ENCODE measurements at places on chromosomes 2 and 18.

DNA sequence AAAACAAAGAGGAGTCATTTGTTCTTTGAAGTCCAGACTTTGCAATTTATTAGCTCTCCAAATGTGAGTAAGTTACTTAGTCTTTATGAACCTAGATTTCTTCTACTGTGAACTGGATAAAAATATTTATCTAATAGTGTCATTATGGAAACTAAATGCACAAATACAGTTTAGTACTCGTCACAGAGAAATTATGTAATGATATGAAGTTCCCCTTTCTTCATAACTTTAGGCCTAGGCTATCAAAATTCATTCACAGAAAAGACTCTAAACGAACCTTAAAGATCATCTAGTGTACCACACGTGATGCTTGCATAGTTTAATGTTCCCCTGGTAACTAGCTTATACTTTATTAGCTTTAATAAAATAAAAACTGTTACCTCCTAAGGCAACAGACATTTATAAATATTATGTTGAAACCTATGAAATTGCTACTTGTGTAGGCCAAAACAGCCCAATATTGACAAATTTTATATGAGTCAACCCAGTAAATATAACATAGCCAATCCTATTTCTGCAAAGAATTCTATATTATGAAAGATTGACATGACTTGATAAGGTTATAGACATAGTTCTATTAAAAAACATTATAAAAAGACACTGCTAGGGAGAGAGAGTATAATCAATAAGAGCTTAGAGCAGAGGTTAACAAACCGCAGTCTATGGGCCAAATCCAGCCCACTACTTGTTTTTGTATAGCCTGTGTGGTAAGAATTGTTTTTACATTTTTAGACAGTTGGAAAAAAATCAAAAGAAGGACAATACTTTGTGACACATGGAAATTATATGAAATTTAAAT, 44.9 kb upstream of the ITPRID2 start:
- DNase-seq, result no peak

GRCh38 chr2:238431456-238431855, 4.7 kb downstream of the ASB1 start:
- DNase-seq, result no peak

- DNase-seq, result no peak
Observed at GRCh38 chr2:39881494-39881893, 102.4 kb upstream of the THUMPD2 start.

DNA sequence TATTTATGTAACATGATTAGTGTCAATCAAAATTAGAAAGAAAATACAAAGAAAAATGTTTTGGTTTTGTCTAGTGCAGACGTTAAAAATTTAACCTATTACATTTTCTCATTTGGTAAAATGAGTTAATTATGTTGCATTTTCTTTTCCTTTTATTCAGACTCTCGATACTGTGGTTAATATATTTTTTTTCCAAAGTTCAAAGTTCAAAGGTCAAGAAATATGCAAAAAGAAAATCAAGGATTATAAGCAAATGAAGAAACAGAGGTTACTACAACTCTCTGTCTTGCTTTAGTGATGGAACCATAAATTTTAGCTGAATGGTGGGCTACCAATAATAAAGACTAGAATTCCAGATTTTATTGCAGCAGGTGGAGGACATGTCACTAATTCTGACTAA, 133.3 kb upstream of the TFPI start:
- DNase-seq, result no peak

- no peak for DNase-seq
Observed at GRCh38 chr2:3512086-3512485, 7.2 kb downstream of the ADI1 start.

- peak; percentile 58 for DNase-seq
Observed at GRCh38 chr2:240226672-240227537, 86.4 kb upstream of the OTOS start.

DNA sequence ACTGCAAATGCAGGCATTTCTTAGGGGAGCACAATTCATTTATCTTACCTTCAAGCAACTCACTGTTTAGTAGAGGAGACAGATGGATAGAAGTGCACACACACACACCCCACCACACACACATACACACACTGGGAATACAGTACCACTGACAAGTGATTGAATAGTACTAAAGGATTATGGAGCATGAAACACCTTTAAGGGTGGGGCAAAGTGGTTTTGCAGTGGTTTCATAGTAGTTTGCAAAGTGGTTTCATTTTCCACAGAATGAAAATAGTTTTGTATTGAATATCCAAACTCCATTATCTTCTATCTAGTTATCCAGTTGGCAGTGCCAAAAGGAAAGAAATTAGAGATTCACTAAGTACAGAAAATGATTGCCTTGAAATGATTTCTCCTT, 18.9 kb downstream of the KIF5C start:
- no peak for DNase-seq

DNA sequence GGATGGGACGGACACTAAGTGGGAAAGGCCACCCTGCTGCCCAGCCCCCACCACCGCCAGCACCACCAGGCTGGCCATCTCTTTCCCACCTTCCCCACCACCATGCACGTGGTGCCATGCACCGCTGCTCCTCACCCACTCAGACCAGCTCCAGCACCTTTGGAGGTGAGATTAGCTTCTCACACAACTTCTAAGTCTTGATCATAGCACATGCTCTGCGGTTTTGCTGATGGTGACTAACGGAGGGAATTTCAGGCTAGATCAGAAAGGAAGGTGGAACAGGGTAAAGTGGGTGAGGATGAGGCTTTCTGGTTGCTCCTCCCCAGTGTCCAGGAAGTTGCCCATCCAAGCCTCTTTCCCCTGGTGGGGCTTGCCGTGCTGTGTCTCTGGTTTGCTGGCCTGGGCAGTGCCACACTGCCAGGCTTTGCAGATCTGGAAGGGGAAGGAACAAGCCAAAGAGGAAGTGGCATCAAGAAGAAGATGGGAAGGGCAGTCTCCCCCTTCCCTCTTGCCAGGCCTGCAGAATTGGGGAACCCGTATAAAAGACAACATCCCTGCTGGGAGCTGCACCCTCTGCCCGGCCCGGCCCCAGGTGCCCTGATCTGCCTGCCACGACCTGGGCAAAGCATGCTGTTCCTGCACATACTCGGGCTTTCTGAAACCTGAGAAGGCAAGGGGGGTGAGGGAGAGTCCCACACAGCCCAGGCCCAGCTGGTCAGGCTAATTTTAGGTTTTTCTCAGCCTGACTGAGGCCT, 44.3 kb upstream of the CAB39 start:
- DNase-seq, result peak; percentile 78

- no peak for DNase-seq
Observed at GRCh38 chr18:76463872-76464271, 31.2 kb downstream of the ZNF516 start.

DNA sequence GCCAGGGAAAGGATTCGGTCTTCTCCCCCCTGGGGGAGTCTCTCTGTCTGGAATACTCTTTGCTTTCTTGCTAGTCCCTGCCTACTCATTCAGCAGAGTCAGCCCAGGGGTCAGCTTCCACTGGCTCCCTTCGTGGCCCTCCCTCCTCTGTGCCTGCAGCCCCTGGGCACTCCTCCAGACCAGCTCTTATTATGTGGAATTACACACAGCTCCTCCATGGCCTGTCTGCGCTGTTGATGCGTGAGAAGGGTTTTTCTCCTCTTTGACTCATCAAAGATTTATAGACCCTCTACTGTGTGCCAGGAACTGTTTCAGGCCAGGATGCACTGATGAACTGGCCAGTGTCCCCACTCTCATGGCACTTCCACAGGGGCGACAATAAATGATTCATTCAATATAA, 44.4 kb downstream of the ST8SIA5 start:
- DNase-seq, result no peak

DNA sequence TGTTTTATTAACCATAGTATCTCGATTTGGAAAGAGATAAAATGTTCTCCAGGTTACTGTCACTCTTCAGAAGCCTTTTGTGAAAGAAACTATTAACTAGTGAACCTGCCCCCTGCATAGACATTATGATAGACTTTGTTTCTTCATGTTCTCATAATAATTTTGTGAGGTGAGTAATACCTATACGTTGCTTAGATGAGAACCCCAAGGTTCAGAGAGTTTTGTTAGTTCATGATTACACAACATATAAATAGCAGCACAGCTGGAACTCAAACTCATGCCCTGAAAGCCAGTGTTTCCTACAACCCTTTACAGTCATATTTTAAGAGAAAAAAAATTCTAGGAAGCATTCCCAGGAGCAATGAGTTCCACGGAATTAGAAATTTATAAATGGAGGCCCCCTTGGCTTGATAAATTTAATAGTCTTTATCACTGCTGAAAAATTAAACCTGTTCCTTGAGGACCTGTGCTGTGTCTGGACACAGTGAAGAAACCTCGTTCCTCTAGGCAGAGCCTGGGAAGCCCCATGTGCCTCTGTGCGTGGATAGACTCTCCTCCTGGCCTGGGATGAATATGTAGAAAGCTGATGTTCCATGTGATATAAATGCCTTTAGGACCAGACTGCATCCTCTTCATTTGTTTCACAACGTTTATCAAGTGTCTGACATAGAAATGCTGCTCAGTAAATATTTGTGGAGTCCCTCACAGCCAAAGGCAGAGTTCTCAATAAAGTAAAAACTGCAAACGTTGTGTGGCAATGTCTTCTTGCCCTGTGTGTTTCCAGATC, 1257.0 kb upstream of the GYPC start:
- no peak for DNase-seq

GRCh38 chr2:11697103-11697871, 27.3 kb upstream of the NTSR2 start:
- no peak for DNase-seq

DNA sequence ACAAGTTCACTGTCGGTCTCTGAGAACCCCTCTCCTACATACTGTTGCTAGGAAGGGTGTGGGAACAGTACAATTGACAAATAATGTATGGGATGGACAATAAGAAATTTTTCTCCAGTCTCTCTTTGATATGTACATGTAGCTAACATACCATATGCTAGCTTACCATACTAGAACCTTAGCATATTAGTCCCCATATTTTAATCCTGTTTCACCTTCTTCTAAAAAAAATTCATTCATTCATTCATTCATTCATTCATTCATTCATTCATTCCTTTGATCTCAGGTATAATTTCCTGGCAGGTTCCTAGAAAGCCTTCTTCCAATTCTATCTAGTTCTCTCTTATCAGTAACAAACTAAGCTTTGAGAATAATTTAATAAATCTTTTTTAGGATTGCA, 62.2 kb downstream of the TTC21B start:
- DNase-seq, result no peak

DNA sequence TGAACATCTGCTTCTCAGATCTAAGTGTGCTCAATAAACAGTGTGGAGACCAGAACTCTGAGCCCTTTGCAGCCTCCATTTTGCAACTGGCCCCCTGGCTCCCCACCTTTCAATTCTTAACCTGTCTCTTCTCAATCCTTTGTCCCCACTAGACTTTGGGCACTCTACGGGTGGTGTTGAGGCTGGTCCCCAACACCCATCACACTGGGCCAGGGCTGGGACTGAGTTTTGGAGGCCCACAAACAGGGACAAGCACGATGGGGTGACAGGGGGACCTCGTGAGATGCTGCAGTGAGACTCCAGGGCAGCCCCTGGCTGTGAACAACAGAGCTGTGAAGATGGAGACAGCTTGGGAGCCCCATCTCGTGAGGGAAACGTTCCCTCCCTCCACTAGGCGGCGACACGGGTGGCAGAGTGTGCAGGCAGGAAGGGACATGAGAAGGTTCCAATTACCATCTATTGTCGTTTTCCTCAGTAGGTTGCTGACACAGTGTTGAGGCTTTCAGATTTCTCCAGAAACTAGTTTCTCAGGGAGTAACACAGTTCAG, 1.2 kb downstream of the ANKMY1 start:
- DNase-seq, result peak; percentile 79

GRCh38 chr2:48940606-48941005, 185.1 kb upstream of the LHCGR start:
- DNase-seq, result no peak

- no peak for DNase-seq
Observed at GRCh38 chr2:144501627-144502026, 18.3 kb downstream of the ZEB2 start.

GRCh38 chr2:177753682-177754491, 318.7 kb downstream of the PDE11A start:
- DNase-seq, result no peak

DNA sequence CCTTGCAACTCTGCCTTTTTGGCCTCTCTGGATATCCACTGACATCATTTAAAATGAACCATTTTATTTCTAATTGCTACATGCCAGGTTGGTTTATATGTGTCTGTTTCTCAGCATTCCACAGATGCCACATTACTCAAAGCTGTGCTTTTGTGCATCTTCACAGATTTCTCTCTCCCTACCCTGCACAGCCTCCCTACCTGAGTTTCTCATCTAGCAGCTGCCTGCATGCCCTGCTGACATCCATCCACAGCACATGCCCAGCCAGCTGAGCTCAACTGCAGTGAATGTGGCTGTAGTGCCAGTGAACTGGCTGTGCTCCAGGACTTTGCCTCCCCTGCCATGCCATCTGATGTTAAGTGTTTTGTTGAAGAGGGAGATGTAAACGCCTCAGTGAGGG, 44.5 kb downstream of the PKP4 start:
- peak; percentile 81 for DNase-seq

DNA sequence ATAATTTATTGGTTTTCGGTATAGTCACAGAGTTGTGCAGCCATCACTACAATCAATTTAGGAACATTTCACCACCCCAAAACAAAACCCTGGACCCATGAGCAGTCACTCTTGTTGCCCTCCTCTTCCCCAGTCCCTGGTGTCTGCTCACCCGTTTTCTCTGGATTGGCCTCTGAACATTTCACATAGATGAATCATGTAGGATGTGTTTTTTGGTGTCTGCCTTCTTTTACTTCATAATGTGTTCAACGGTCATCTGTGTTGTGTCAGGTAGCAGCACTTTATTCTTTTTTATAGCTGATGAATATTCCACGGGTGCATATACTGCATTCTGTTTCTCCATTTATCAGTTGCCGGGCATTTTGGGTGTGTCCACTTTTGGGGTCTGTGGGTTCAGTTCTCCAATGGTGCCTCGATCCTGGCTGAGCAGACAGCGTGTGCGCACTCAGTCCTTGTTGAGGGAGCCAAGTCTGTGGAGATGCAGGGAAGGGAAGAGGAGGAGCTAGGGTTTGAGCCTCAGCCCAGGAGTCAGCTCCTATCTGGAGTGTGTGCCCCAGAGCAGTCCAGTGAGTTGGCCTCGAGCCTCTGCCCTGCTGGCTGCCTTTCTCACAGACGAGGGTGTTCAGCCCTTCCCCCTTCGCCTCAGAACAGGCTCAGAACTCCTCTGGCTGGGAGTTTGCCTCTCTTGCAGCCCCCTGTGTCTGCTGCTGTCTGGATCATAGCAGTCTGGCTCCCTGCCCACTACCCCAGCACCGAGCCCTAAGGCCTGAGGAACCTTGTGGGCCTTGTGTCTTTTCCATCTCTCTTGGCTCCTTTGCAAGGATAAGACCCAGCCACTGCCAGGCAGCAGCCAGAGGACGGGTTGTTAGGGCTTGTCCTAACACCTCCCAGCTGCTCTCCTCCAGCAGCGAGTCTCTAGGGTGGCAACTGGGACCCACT, 18.0 kb downstream of the C2orf74 start:
- peak; percentile 85 for DNase-seq

DNA sequence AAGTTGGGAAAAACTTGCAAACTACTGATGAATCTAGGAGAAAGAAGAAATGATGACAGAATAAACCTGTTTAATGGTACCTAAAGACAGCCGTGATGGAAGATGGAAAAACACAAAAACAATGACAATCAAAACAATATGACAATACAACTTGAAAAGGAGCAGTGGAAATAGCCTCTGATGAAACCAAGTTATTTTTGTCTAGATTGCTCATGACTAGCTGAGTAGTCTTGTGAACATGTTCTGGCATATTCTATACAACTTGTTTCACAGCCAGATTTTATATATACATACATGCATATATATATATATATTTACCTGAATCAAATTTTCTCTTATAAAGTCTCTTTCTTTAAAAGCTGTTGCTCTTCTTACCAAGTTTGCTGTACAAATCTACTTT, 439.1 kb downstream of the TGIF1 start:
- DNase-seq, result no peak

GRCh38 chr2:16429431-16430145, 236.0 kb downstream of the CYRIA start:
- DNase-seq, result no peak

All from cardiac septum (tissue), 1 donor.